Retina (tissue), 1 donor: ENCODE measurements at places on chromosomes 7 and 10.

- DNase-seq = no peak
Observed at GRCh38 chr10:90458571-90458970, 399.3 kb downstream of the HTR7 start.

DNA sequence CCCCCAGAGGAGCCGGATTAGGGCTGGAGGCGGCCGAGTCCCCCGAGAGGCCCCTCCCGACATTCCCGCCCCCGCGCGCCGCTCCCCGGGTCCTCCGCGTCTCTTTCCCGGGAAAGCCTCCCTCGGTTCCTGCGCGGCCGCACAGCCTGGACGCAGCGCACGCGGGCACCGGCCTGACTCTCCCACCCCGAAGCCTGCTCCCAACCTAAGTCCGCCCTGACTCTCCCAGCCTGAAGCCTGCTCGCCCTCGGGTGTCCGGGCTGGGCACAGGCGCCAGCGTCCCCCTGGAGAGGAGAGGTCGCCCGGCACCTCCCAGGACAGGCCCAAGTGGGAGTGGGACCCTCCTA lies 441 bp upstream of the VENTX start:
- DNase-seq = no peak

- DNase-seq = no peak
Observed at GRCh38 chr7:95865716-95866371, 93.5 kb downstream of the DYNC1I1 start.

DNA sequence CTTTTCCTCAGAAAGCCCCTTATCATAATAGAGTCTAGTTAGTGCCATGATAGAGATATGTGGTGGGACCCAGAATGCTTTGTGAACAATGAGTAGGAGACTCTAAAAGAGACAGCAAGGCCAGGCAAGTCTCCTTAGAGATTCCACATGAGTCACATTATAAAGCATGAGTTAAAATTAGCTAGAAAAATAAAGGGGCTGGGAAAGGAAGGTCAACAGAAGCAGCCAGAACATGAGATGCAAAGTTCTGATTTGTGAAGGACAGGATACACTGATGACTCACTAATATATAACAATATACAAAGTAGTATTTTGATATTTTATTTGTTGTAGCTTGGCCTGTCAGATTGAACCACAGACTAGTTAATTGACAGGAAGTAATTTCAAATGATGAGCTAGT lies 25.3 kb upstream of the SNX13 start:
- no peak for DNase-seq

DNA sequence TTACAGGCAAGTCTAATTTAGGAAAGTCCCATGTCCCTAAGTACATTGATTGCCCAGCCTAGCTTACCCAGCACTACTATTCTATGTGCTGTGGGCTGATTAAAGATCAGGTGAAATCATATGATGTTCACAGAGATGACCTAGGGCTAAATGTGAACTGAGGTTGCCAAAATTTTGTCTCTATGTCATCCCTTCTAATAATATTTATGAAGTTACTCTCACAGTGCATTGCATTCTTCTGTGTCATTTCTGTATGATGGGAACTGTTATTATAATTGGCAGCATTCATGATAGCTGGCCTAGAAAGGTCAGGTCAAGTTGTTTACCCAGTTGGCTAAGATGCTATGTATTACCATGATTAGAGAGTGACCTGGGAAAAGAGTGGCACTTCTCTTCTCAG lies 2.8 kb upstream of the PDK4 start:
- DNase-seq = no peak

GRCh38 chr7:139681463-139681755 lies 96.4 kb downstream of the HIPK2 start:
- DNase-seq = no peak

DNA sequence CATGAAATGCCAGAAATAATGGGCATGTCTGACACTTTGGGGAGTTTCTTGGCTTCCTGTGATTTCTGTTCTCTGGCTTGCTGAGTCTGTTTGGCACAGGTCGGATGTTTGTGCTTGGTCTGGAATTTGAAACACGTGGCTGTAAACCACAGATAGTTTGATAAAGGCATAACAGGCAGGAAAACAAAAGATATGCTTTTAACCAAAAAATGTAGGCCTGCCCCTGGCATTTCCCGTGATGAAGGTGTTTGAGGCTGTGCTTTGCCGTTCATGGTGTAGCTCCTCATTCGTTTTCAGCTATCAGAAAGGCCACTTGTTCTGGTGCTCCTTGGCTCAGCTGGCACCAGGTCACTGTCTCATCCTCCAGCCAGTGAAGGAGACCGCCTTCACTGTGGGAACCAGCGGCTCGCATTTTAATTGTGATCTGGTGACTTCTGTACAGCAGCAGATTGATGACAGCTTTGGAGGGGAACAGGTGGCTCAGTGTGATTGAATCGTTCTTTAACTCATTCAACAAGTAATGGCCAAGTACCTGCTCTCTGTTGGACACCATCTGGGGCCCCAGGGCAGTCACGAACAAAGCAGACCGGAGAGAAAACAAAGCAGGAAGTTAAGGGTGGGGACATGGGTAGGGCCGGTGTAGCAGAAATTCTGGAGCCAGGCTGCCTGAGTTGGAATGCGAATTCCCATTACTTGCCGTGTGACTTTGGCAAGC lies 111.5 kb downstream of the CCNY start:
- peak; percentile 35 for DNase-seq

GRCh38 chr10:132674311-132674710 lies 111.6 kb downstream of the NKX6-2 start:
- no peak for DNase-seq

DNA sequence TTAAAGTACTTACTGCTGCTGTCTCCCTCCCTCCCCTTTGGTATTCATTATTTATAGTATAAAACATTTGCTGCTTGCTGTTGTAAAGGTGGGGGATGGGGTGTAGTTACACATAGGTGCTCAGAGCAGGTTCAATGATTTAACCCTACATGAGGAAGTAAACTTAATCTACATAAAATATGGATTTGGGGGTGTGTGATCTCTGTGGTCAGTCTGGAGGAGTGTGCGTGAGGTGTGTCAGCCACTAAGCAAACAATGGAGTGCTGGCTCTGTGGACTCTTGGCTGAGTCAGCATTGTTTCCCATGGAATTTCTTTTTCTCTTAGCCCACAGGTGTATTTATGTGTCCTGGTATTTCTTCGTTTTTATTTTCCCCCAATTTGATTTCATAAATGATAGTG lies 133.9 kb downstream of the AUTS2 start:
- no peak for DNase-seq

DNA sequence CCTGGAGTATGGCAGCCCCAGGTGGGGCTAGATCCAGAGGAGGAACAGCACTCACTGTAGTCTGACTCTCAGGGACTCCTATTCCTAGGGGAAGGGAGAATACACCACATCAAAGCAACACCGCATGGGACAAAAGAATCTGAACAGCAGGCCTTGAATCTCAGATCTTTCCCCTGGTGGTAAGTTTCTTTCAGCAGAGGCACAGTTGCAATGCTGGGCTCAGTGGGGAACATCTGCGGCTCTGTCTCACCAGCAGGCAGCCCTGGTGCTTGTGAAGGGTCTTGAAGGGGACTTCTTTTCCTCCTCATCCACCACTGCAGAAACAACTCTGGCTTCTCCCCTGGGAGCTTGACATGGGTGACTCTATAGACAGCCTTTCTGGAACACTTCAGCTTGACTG lies 111.2 kb upstream of the ARHGAP21 start:
- DNase-seq = no peak

DNA sequence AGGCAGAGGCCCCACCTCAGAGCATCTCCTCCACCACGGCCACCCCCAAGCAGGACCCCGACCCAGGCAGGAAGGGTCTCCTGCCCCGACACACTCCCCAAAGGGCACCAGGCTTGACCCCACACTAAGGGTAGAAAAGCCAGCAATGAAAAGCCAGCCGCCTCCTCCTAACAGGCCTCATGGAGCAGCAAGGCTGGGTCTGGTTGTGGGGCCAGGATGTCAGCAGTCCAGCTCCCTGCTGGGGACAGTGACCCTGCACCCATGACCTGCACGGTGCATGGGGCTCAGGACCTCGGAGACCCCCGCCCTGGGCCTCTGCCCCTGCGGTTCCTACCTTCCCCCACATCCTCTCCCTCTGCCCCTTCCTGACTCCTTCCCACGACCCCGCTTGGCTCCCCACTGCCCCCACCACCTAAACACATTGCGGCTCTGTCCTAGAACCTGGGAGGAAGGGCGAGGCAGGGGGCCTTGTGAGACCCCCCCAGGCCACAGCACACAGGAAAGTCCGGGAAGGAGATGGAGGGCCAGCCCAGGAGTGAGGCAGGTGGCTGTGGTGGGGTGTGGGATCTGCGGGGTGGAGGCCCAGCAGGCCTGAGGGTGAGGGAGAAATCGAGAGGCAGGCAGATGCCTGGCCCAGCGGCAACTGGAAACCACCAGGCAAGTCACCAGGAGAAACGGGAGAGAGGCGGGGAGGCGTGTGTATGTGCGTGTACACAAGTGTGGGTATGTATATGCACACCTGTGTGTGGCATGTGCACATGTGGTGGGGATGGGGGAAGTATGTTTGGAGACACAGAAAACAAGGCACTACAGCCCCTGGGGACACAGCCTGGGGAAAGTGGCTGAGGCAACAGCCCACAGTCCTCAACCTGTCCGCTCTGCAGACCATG lies 229.9 kb downstream of the MAD1L1 start:
- no peak for DNase-seq

GRCh38 chr10:124285587-124286527 lies 132.9 kb downstream of the OAT start:
- no peak for DNase-seq

DNA sequence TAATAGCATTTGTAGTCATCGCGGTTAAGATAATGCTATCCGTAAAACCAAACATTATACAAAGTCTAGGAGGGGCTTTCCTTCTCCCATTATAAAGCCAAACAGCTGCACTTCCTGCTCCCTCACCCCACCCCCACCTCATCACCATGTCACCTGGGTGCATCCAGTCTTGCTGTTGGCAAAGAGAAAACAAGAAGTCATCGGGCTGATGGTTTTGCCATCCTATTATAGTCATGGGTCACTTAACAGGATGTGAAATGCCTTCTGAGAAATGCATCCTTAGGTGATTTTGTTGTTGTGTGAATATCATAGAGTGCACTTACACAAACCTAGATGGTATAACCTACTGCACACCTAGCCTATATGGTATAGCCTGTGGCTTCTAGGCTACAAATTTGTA lies 157.0 kb downstream of the BMPER start:
- DNase-seq = no peak

GRCh38 chr10:59176241-59177030 lies at the start of gene PHYHIPL:
TSS of gene PHYHIPL (plus strand) at chr10:59176643. CDS start at chr10:59176854, 211 bp downstream.
- peak; percentile 94 for DNase-seq

- DNase-seq = peak; percentile 81
Observed at GRCh38 chr10:133072196-133072595, 15.5 kb upstream of the ADGRA1 start.

DNA sequence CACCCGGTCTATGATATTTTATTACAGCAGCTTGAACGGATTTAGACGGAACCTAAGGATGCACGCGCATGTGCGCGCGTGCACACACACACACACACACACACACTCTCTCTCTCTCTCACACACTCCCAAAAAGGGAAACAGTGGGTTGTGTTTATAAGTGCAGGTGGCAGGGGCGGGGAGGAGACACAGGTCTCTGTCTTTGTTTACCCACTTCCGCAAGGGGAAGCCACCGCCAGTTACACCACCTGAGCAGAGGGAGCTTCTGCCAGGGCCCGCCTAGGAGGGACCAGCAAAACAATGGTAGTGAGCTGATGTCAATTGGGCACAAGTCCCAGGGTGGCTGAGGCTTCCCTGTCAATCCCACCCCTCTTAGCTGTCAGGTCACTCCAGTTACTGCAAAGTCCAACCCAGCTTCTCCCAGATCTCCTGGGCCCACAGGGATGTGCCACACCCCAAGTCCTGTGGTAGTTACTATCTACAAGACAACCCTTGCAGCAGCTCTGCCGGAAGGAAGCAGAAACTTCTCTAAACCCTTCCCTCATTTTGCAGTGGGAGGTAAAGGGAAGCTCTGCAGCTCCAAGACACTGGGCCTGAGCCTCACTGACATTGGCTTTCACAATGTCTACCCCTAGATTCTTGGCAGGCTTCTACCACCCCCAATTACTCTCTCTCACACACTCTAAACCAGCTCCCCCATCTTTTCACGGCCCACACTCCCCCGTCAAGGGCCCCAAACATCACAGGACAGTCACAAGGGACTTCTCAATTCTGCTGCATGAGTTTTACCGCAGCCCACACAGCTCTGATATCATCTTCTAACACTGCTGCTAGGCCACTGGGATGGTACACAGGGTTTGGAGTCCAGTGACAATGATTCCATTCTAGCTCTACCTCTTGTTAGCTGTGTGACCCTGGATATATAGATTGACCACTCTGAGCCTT lies 17.6 kb downstream of the ANXA11 start:
- DNase-seq = no peak

GRCh38 chr7:17732083-17732482 lies 208.2 kb downstream of the SNX13 start:
- no peak for DNase-seq

DNA sequence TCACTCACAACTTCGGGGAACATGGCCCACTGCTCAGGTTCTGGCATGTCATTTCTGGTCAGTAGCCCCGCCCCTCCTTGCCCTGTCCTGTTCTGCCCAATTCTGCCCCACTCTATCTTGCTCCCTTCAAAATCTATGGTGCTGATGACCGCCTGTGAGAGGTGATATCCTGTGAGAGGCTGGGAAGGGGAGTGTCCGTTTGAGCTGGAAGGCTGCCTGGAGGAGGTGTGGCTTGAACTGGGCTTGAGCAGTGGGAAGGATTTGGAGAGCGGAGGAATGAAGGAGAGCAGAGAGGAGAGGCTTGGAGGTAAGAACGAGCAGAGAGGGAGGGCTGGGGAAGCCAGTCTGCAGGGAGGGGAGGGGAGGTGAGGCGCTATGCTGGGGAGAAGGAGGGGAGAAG lies 145.3 kb downstream of the RPS24 start:
- DNase-seq = no peak

DNA sequence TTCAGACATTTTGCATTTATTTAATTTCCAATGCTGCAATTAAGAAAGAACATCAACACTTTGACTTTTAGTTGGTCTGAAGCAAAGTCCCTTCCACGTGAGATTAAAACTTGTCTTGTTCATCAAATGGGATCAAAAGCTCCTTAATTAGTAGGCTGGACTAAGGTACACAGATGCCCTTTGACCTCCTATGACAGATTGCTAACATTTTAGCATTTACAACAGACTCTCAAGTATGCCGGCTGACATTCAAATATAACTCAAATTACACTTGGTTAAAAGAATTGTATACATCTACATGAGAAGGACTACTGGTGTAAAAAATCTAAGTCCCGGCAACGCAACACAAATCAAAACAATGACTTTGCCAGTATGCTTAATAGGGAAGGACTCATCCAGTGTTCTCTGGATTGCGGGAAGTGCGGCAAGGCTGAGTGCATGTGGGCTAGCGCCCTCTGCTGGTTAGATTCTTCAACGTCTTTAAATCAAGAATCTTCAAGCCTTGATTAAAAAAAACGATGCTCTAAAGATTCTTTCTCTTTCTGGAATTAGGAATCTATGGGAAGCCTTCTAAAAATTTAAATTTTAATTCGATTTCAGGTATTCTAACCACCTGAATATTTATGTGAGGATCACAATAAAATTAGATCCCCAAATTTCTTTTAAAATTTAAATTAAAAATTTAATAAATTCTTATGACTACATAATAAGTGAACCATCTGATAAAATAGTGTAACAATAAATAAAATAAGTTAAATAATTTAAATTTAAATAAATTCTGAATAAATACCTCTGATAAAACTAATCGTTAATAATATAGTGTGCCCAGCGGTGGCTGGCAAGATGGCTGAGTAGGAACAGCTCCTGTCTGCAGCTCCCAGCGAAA lies 444.7 kb downstream of the DGKB start:
- DNase-seq = peak; percentile 77
